ENCODE measurements at places on chromosomes 6 and 20. TPM values are rescaled to one million over a fixed set of nuclear protein-coding genes. Genes with fewer than 3 reads are reported as not detected.

PEX3 gene
- 18.3 TPM for total RNA-seq

LCA5 gene
- total RNA-seq: 8.9 TPM

VSX1 gene
- total RNA-seq: not detected

APOM gene
- total RNA-seq: 7.1 TPM

PHF1 gene
- total RNA-seq: 58.1 TPM

CCN6 gene
- not detected for total RNA-seq

GSTA3 gene
- not detected for total RNA-seq

LAMA5 gene
- 252 TPM for total RNA-seq

PCK1 gene
- total RNA-seq: not detected

KIAA0408 gene
- total RNA-seq: 1.4 TPM

GJA10 gene
- not detected for total RNA-seq

EDN1 gene
- 2.0 TPM for total RNA-seq

HLA-DQA1 gene
- total RNA-seq: not detected

ZSCAN23 gene
- total RNA-seq: 22.6 TPM

SLC17A2 gene
- total RNA-seq: not detected

FABP7 gene
- total RNA-seq: 6.8 TPM

FAM83B gene
- 17.4 TPM for total RNA-seq

MCCD1 gene
- total RNA-seq: not detected

SLCO4A1 gene
- 3.6 TPM for total RNA-seq

FAM217A gene
- 0.13 TPM for total RNA-seq

MCM9 gene
- 24.7 TPM for total RNA-seq

MOXD1 gene
- 8.9 TPM for total RNA-seq

TSBP1 gene
- not detected for total RNA-seq

SCRT2 gene
- not detected for total RNA-seq

AKIRIN2 gene
- 77.8 TPM for total RNA-seq

Data from progenitor cell of endocrine pancreas (in vitro differentiated cells).